ENCODE measurements at places on chromosomes 7 and 10.

- DNase-seq, result no peak
Observed at GRCh38 chr7:158252837-158253669, 334.6 kb downstream of the PTPRN2 start.

GRCh38 chr7:38565289-38565688 is 65.9 kb downstream of the AMPH start:
- no peak for DNase-seq

DNA sequence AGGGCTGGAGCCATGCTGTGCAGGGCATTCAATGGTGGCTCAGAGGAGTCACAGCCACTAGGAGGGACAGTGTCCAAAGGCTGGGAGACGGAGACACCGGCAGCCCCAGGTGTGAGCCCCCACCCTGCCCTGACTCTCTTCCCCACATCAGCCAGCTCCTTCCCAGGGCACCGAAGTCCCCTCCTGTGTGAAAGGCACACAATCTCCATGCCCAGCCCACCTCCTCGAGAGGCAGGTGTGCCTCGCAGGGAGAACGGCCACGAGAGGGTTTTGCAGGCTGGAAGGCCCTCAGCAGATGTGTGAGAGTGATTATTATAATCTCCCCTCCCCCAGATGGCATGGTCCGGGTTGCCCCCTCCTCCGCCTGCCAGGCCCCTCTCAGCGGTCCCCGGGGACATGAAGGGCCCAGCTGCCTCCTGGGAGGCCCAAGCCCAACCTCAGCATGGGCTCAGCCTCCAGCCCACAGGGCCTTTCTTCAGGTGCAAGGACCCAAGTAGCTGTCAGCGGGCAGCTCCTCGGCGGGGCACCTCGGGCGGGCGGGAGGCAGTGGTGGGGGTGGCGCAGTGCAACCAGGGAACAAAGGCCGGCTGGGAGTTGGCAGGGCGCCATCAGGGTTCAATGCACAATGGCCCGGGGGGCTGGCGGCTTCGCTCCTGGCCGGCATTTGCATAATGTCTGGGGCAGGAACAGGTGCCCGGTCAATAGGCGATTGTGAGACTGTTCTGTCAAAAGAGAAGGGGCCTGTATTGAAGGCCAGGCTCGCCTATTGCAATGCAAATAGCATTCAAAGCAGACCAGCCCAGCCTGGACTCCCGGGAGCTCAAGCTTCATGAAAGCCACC is 155.3 kb upstream of the ZMIZ1 start:
- no peak for DNase-seq

- DNase-seq, result no peak
Observed at GRCh38 chr7:134703782-134704181, 57.1 kb downstream of the BPGM start.

DNA sequence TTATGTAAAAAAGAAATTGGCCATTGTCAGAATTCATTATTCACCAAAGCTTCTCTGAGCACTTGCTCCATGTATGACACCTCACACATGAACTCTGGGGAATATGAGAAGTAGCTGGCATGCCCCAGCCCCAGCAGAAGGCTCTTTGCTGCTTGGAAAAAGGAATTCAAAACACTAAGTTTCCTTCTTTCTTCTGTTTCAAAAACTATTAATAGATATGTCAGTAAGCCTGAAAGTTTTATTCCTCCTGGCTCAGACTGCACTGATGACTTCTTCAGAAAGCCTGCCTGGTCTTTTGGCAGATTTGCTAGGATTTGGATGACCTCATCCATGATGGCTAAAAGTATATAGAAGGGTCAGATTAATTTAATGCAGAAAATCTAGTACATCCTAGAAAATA is 511.0 kb downstream of the GFRA1 start:
- DNase-seq, result no peak

DNA sequence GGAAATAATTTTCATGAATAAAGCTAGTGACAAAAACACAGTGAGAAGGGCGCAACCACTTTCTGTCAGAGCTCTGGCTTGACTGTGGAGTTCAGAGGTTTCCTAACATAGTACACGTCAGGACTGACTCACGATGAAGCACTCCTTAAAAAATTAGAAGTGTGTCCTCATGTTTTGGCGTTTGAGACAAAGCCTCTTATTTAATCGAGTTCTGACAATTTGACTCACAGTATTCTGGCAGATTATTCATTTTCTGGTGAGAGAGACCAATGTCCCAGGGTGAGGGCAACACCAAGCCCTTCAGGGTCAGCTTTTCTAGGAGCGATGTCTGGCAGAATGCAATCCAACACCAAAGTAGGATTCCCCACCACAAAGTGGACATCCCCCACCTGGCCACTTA is 108.7 kb downstream of the DIP2C start:
- no peak for DNase-seq

DNA sequence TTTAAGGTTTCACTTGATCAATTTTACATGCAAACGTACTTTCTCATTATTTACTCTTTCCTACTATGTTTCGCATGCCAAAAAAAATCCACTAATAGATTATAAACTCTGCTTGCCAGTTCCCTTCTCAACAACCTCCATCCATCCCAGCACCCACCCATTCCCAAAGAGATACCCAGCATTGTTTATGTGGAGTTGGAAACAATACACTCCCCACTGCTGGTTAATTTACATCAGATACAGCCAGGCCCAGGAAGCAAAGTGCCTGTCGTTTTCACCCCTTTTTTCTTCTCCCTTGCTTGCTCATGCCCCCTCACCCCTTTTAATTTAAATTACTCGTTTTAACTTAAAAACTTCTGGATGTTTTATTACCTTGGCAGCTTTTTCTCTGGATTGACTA is 59.9 kb downstream of the HIBADH start:
- DNase-seq, result no peak

- no peak for DNase-seq
Observed at GRCh38 chr7:44727937-44728262, 20.7 kb upstream of the ZMIZ2 start.

DNA sequence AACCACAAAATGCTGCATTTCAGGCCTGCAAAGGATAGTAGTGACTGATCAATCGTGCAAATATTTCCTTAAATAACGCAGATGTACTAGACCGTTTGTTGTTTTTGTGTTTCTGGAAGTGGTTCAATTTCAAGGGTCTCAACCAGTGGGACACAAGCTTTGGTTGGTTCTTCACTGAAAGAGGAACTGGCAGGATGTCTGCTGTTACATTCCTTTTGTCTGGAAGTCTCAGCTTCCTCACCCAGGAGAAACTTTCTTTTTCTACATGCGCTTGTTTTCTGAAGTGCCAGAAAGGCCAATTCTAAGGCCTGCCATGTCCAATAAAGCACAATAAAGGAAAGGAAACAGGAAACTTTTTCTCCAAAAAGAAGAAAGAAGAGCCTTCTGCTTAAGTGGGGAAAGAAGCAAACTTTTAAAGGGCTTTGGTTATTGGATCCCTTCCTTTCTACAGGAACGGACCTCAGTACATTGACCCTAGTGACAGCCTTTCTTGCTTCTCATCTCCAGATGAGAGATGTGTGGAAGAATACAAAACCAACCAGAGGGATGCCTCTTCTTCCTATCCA is 4.1 kb downstream of the DKK1 start:
- no peak for DNase-seq

GRCh38 chr10:5526691-5527331 is 2.0 kb downstream of the CALML3 start:
- DNase-seq, result no peak

DNA sequence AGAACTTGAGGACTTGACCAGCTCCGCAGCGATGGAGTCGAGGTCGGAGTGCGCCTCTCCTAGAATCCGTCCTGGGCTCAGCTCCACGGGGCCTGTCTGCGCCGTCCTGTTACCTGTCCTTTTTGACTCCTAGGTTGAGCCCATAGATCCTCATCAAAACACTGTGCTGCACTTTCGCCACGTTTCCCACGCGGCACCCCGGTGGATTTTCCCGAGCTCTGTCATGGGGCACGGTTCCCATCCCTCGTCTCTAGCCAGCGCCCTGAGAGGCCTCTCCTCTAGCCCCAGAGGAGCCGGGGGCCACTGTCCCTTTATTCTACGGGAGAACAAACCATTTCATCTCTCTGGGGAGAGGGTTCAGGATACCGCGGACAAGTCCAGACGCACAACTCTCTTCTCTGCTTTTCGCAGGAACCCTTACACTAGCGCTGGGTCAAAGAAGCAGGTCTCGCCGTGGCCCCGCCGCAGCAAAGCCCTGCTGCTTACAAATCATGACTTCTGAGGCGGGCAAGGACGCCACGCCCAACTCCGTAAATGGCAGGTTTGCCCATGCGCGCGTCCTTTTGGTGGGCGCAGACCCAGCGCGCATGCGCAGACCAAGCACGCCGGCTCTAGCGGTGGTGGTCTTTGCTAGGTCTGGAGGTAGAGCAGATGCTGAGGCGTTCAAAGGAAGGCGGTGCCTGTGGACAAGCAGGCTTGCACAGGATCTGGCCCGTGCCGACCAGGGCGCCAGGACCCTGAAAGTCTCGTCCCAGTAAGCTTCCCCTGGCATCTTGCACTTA is 10.3 kb upstream of the ANKRD7 start:
- DNase-seq, result peak; percentile 59

DNA sequence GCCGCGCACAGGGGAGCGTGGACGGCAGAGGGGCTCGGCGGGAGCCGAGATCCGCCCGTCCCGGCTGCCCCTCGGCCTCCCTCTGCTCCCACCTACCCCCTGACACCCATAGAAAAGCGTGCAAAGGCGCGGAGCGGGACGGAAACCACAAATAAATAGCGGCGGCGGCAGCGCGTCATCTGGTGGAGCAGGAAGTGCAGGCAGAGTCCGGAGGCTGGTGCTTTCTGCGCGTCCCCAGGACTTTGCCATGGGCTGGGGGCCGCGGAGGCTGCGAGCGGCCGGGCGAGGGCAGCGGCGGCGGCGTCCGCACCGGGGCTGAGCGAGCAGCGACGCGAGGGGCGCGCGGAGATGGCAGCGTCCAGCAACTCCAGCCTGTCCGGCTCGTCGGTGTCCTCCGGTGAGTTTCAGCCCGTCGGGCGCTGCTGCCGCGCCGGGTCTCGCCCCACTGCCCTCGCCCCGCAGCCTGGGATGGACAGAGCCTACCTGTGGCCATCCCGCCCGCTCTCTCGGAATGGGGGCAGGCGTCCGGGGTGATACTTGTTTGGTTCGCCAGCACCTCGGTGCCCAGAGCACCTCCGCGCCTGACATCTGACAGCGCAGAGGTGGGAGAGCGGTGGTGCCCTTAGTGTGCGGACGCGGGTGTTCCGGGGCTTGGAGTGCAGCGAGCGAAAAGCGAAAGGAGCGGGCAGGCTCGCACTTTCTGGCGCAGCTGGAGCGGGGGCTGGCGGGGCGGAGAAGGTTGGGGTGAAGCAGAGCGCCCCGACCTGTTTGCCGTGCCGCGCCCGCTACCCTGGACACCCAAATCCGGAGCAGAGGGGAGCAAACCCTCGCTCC is at the start of gene CHN2:
Gene CHN2 (plus strand): TSS at position 182 of the 834 bp plus-strand sequence.
- DNase-seq, result no peak

- no peak for DNase-seq
Observed at GRCh38 chr10:29344073-29344820, 55.4 kb downstream of the LYZL1 start.

DNA sequence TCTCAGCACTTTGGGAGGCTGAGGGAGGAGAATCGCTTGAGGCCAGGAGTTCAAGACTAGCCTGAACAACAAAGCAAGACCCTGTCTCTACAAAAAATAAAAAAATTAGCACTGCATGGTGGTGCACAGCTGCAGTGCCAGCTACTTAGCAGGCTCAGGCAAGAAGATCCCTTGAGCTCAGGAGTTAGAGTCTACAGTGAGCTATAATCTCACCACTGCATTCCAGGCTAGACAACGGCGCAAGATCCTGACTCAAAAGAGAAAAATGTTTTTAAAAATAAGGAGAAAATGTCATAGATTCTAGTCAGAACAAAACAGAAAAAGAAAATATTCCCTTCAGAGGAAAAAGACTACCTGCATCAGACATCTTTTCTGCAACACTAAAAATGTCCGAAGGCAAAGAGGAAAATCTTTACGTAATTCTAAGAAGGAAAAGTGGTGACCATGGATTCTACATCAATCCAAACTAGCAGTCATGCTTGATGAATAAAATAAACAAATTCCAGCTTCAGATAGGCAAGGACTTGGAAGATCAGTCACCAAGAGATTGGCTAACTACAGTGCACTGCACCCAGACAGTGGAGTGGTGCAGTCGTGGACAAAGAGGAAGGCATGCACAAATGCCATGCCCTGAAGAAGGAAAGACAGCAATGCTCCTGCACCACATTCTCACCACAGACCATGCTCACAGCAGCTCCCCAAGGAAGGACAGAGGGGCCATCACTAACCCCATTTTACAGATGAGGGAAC is 54.3 kb downstream of the ERCC6 start:
- DNase-seq, result no peak

- no peak for DNase-seq
Observed at GRCh38 chr10:90915766-90916075, 5.2 kb downstream of the ANKRD1 start.

- DNase-seq, result no peak
Observed at GRCh38 chr10:106608066-106608465, 556.4 kb downstream of the SORCS1 start.

DNA sequence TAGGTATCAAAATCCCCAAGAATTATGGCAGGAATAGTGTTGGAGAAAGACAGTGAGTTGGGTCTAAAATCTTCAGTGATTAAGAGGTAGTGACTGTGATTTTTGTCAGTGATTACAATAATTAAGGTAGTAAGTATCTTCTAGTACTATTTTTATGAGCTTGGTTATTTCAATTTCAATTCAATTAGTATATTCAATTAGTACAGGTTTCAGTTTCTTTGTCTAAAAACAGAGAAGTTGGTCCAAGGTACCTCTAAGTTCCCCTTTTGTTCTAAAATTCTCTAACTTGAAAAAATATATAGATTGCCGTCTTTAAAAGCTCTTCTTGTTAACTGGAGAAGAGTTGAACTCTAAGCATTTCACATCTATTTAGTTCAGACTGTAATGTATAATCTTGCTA is 82.9 kb downstream of the OTUD1 start:
- DNase-seq, result no peak

DNA sequence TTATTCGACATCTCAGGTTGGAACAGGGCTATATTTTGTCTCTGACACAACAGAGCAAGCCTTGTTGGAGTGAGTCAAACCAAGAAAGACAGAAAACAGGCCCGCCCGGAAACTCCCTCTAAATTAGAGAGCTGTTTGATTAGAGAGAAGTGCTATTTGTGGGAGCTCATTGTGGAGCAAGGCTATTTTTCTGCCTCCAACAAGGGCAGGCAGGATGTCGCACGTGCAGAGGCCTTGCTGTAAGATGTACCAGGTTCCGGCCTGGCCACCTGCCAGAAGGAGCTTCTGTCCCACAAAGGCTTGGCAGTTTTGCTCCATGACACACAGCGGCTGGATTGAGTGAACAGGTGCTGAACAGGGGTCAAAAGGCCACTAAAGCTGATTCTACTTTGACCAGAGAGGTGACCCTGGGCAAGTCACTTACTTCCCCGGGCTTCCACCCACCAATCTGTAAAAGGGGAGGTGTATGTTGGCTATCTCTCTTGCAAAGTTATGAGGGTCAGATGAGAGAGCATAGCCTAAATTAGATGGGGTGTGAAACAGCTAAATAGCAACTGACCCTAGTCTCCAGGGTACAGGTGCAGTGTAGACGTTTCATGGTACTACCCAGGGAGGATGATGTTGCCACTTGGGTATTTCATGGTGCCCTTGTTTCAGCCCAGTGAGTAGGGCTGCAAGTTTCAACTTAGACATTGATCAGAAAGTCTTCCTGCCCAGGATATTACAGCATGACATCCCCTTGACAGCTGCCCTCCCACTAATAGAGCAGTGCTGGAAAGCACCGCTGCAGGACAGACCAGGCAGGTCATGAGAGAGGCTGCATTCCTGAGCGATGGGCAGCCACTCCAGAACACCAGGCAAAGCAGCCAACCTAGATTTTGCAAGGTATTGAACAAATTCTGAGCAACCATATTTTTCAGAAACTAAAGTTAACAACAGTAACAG is 62.0 kb downstream of the VSTM4 start:
- DNase-seq, result peak; percentile 77
